ENCODE measurements at places on chromosomes 5 and 9. TPM values are rescaled to one million over a fixed set of nuclear protein-coding genes. Genes with fewer than 3 reads are reported as not detected.

Gene SAXO1
- not detected for total RNA-seq

Gene CMBL
- total RNA-seq = 286 TPM

Gene HMGXB3
- total RNA-seq = 38.0 TPM

Gene LIX1
- total RNA-seq = not detected

Gene POU5F2
- 0.95 TPM for total RNA-seq

Gene NR2F1
- total RNA-seq = 1.1 TPM

Gene SLC46A2
- not detected for total RNA-seq

Gene CYLC2
- not detected for total RNA-seq

Gene SLC45A2
- total RNA-seq = 0.33 TPM

Gene LRRC14B
- total RNA-seq = not detected

Gene CAST
- total RNA-seq = 234 TPM

Gene AQP7
- 0.59 TPM for total RNA-seq

Gene CDKN2A
- 404 TPM for total RNA-seq

Gene KLHL9
- total RNA-seq = 10.5 TPM

DNA sequence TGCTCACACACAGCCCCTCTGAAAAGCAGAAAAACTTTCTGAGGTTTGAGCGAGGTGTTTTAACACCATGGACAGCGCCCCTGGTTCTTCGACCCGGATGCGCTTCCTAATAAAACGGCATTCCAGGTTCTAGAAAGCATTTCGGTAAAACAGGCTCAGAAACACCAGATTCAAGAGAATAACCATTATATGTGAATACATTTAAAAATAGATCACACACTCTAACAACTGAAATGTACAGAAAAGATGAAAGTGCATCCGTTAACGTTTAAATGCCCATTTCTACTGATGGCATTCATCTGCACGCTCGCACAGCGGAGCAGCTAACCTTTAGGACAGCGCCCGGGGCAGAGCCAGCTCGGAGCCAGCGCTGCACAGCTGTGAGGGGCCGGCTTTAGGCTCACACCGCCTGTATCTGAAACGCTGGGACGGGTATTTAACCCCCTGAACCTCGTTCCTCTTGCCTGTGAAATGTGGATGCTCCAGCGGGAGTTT, 26.3 kb upstream of the TENT4A start:
- no peak for DNase-seq

DNA sequence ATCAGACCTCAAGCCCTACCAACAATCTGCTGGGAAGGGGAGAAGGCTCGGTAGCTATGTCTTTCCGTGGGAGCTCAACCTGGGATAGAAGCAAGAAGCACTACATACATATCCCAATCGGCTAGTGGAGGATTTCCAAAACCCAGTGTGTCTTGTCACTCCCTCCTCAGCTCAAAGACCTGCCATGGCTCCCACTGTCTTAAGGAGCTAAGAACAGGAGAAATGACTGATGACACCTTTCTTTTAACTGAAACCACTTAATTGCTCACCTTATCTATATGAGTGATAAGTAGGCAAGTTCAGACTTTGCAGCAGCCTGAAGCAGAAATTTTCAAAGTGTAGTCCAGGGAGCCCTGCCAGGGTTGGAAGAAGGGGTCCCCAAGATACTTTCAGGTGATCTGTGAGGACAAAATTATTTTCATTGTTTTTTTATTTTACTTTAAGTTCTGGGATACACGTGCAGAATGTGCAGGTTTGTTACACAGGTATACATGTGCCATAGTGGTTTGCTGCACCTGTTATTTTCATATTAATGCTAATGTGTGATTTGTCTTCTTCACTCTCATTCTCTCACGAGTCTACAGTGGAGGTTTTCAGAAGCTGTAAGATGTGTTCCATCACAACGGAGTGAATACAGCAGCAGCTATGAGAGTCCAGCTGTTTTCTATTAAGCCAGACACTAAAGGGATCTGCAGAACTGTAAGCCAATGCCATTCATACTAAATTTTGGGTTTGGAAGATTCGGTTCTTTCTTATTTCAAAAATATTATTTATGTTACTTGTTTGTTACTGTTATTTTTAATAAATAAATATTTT, 41.4 kb downstream of the PAX5 start:
- no peak for DNase-seq

DNA sequence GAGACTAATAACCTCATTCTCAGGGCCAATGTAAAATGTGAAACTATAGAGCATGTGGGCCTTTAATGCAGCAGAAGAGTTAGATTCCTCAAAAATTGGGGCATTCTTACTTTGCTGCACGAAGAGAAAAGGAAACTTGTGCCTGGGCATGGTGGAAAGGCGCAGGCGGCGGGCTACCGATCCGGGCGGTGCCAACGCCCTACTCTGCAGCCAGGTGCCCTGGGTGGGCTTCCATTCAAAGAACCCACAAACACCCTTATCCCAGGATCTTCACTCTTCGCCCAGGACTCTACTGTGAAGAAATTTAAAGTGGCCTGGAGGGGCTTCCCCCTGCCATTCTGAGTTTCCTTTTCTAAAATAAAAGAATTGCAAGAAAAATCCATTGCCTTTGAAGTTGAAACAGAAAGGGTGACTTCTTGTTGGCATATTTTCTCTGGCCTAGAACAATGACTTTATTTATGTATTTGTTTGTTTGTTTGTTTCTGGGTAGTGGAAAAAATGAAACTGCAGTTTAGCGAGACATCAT, 124.9 kb downstream of the TMEM161B start:
- DNase-seq = no peak

GRCh38 chr5:180074462-180074861, 2.9 kb upstream of the RNF130 start:
- DNase-seq = no peak

- DNase-seq = no peak
These were observed 100.4 kb upstream of the ZNF618 start for GRCh38 chr9:113775749-113776148.

GRCh38 chr9:87342743-87343142, 154.9 kb upstream of the DAPK1 start:
- DNase-seq = no peak

- DNase-seq = no peak
These were observed 272.7 kb upstream of the PANK3 start for GRCh38 chr5:168851902-168852321.

DNA sequence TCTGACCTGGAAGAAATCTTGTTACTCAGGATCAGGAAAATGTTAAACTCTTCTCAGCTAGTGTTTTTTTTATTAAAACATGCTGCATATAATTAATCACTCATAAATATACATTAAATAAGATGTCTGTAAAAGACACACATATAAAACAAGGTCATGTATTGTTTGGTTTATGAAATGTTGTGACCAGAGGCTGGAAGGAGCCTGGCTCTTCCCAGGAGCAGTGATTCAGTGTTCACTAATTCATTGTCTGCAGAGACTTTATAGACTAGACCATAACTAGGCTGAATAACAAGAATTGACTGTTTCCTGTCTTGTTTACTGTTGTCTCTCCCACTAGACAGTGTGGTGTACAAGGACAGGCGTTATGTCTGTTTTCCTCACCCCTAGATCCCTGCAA, 49.1 kb upstream of the ANKRD55 start:
- DNase-seq = no peak

- DNase-seq = no peak
These were observed 5.6 kb downstream of the RAD23B start for GRCh38 chr9:107288701-107289100.

DNA sequence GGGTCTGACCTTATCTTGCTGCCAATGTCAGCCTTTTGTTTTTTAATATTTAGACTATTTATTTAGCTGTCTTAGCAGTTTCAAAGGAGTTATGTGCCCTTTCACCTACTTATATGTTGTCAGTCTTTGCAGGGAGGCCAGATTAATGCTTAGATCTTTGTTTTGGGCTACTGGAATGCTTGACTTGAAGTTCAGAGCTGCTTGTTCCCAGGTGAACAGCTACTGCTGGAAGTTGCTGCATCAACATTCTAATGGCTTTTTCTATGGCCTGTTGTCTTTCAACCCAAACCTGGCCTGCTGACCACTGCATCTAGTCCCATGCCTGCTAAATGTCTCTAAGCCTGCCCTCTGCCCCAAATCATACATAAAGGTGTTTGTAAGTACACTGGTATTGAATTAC, 3.0 kb downstream of the SLC22A5 start:
- DNase-seq = peak; percentile 44

DNA sequence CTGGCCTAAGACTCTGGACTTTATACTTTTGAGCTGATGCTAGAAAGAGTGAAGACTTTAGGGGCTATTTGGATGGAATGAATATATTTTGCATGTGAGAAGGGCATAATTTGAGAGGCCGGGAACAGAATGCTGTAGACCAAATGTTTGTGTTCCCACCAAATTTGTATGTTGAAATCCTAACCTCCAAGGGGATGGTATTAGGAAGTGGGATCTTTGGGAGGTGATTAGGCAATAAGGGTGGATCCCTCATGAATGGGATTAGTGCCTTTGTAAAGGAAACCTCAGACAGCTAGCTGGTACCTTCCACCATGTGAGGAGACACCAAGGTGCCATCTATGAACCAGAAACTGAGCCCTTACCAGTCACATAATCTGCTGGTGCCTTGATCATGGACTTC, 165.1 kb upstream of the S1PR3 start:
- no peak for DNase-seq

DNA sequence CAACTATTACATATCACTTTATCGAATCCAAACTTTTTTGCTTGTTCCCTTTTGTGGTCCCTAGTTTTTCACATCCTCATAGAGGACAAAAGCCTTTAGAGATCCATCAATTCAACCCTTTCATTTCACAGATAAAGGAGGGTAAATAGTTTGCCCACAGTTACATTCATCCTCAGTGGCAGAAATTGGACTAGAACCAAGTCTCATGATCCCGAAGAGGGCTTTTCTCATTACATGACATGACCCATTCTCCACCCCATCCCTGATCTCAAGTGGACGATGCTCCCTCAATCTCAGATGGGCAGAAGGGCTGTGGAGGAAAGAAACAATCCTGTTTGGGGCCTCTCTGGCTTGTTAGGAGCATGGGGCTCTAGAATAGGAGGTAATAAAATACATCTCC, 23.1 kb downstream of the TICAM2 start:
- no peak for DNase-seq

DNA sequence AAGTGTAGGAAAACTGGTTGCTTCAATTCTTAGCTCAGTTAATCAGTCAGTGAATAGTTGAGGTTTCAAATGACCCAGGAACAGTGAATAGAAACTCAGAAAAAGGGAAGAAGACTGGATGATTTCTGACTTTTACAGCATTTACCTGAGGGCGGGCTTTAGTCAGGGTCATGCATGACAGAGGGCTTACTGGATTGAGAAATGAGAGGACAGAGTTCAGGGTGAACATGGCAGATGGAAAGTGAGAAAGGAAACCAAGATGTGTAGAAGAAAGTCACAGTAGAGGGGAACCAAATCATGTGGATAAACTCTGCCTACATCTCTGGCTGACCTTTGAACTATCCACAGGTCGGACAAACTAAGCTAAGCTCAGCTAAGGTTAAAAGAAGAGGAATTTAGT, 596.0 kb downstream of the SEMA5A start:
- DNase-seq = no peak

DNA sequence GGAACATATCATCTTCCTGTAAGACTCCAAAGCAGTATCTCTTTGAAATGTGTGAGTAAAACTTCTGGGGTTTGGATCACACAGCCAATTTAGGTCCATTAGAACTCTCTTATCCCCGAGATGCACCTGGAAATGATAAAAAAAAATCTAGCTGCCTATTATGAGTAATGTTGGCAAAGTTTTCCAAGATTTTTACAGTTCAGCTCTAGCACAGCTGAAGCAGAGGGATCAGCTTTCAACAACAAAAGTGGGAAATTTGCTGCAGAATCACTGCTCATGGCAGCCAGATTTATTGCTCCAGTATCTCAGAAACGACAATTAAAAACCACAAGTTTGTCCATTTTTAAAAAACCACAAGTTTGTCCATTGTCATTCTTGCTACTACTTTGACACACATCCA, 292.2 kb downstream of the IRX2 start:
- no peak for DNase-seq

DNA sequence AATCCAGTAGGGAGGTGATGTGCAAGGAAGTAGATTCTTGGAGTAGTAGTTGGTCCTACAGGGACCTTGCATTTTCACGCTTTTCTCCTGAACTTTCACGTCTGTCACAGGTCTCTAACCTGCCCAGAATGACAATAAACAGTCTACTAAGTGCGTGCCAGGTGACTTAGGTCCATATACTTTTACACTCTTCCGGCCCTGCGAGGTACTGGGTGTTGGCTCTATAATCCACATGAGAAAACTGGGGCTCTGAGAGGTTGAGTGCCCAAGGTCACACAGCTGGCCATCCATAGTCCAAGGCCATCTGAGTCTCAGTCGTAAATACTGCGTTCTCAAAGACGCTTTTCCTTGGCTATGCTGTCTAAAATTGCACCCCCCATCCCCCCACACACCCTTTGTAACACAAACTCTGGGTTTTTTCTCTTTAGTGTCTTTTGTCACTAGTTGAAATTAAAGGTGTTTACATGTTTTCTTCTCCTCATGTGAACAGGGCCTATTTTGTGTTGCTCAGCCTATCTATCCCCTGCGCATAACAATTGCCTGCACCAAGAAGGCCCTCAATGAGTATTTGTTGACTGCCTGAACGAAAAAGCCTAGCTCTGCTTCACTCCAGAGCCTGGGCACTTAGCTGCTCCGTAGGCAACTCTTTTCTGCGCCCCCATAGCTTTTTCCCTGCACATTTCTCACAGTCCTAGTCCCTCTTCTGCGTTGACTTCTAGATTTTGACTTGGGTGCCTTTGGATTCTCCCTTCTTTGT, 943 bp downstream of the SFXN1 start:
- DNase-seq = no peak

DNA sequence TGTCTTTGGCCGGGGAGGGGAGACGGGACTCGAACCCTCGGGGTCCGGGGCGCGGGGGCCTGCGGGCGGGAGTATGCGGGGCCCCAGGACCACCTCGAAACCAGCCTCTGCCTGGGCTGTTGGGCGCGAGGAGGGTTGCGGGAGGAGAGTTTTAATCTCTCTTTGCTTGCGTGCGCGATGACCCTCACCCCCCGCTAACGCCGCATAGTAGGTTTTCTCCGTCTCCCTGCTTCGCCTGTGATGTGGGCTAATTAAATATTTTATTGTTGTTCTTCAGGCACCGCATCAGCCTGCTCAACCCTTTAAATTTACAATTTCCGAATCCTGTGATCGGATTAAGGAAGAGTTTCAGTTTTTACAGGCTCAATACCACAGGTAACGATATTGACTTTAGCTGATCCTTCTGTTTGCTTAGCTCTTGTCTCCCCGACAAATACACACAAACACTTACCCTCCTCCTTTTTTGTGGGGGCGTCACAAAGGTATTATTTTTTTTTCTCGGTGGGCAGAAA, 1.7 kb downstream of the TLE4 start:
- DNase-seq = no peak

GRCh38 chr9:69996967-69997366, 46.7 kb upstream of the MAMDC2 start:
- no peak for DNase-seq

DNA sequence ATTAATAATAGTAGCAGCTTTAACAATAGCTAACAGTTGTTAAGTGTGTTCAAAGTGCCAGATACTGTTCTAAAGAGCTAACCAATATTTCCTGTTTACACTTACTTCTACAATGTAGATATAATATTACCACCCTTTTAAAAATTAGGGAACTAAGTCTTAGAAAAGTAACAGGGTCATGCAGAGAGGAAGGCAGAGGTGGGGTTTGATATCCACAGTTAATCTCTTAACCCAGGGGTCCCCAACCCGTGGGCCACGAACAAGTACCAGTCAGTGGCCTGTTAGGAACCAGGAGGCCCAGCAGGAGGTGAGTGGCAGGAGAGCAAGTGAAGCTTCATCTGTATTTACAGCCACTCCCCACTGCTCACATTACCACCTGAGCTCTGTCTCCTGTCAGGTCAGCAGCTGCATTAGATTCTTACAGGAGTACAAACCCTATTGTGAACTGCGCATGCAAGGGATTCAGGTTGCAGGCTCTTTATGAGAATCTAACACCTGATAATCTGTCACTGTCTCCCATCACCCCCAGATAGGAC, 89.1 kb downstream of the ACTL7B start:
- no peak for DNase-seq

Measured in PC-9 (cell line).